Hypothalamus (tissue), 51 donors: ENCODE measurements at places on chromosomes 6 and 20.

DNA sequence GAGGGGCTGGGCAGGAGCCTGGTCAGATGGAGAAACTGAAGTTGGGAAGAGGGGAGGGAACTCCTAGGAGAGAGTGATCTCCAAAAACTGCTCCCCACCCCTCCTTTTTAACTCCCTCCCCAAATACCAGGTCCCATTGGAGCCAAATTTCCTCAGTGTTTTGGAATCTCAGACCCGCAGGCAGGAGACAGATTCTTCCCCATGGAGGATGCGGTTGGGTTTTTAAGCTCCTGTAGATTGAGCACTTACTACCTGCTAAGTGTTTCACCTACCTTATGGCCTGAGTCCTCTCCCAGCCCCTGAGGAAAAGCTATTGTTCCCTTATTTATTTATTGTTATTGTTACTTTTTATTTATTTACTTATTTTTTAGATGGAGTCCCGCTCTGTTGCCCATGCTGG lies 73.2 kb downstream of the CEBPB start:
- no peak for DNase-seq

- DNase-seq: no peak
These were observed 12.2 kb downstream of the TTLL2 start for GRCh38 chr6:167336844-167337630.

DNA sequence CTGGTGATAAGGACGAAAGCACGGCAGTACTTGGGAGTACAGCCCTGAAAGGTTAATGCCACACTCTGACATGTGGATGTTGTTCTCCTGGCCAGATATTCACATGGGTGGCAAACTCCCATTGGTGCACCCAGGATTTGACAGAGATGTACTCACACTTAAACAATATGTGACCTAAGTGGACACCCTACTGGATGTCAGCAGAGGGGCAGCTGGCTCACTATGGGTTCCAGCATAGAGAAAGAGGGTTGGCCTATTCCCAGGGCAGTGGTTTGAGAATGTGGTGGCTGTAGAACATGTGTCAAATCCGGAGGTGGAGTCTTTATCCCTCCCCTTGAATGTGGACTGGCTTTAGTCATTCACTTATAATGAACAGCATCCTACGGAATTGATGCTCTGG lies 333.2 kb downstream of the DHX35 start:
- DNase-seq: no peak

DNA sequence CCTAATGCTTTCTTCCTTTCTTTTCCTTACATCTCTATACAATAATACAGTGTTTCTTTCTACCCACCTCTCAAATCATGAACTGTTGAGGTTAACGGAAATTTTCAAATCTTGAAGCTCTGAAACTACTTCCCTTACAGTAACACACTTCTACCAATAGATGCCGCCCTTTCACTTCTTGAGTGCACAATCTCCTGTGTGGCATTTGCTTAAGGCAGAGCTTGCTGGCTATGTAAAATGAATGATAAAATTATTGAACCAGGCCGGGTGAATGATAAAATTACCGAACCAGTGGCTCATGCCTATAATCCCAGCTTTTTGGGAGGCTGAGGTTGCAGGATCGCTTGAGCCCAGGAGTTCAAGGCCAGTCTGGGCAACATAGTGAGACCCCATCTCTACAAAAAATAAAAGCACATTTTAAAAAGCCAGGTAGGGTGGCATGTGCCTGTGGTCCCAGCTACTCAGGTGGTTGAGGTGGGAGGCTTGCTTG lies 56.8 kb downstream of the KCNS1 start:
- peak; percentile 24 for DNase-seq

DNA sequence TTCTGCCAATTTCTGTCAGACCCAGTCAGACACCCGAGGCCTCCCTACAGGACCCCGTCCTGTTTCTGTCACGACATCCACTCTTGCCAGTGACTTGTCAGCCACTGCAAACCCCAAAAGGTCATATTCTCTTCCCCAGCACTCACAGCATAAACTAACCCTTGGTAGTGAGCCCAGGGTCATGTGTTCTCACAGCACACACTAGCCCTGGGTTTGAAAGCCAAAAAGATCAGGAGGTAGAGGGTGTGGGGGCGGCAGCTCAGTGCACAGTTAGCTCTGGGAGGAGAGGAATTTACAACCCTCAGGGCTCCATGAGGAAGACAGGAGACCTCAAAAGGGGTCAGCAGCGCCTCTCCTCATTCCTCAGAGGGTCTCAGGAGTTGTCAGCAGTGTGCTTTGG lies 9.9 kb upstream of the SNX9 start:
- no peak for DNase-seq

DNA sequence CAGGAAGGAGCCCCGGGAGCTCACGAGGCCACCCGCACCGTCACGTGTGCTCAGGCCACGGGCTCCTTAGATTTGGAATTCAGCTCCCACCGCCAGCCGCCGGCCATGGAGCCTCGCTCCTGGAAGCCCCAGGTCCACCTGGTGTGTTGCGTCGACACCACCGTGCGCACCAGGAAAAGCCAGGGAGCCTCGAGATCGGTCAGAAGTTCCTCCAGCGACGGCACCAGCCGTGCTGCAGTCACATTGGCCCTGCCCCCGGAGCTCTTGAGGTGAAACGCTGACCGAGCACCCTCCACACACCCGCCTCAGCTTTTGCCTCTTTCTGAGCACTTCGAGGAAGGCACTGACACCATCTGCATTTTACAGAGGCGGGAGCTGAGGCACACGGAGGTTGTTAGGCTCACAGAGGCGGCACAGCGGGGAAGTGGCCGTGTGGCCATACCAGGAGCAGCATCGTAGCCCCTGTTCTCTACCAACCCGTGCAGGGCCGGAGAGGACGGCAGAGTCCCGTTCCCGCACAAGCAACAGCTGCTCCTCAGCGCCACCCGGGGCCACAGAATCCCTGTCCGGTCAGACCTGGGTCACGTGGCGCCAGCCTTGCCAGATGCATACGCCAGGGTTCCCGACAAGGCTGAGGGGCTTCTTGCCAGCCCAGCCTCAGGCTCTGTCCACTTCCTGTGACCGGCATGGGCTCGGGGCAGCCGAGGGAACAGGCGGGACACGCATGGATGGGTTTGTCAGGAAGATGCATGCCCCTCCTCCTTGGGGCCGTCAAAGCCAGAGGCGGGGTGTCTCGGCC lies 7.6 kb downstream of the NKAIN4 start:
- DNase-seq: no peak

DNA sequence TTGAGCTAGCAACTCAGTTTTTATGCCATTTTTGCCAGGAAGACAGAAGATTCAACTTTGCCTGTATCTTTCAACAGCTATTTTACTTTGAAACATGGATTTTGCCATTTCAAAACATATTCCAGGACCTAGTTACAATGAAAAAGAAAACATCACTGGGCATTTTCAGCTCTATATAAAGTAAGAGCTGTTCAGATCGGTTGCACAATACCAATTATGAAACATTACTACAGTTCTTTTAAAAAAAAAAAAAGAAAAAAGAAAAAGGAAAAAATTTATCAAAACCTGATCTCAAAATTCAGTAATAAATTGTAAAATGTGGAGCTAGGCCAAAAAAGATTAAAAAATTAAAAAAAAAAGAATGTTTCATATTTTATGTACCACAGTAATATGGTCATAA lies 15.6 kb downstream of the BCLAF1 start:
- no peak for DNase-seq

GRCh38 chr20:58014628-58015315 lies 213.7 kb downstream of the ANKRD60 start:
- no peak for DNase-seq

DNA sequence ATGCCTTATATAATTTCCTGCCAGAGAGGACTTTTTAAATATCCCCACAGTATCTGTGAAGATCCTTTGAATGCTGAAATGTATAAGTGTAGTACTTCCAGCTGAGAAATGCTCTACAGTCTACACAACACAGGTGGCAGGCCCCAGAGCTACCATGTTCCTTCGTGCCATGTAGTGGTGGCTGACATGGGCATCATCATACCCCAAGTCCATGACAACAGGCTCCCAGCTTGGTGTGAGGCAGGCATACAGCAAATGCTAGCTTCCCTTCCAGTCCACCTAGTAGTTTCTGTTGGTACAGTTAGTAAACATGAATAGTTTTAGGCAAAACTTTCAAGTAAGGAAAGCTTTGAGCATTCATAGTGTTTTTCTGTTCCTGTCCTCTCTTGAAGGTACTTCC lies 61.2 kb upstream of the EMILIN3 start:
- DNase-seq: no peak

GRCh38 chr20:60365064-60365666 lies 406.9 kb downstream of the CDH26 start:
- no peak for DNase-seq

- DNase-seq: no peak
These were observed 144.3 kb upstream of the SULF2 start for GRCh38 chr20:47929368-47930115.

GRCh38 chr6:82410151-82410648 lies 46.6 kb downstream of the TPBG start:
- DNase-seq: no peak

DNA sequence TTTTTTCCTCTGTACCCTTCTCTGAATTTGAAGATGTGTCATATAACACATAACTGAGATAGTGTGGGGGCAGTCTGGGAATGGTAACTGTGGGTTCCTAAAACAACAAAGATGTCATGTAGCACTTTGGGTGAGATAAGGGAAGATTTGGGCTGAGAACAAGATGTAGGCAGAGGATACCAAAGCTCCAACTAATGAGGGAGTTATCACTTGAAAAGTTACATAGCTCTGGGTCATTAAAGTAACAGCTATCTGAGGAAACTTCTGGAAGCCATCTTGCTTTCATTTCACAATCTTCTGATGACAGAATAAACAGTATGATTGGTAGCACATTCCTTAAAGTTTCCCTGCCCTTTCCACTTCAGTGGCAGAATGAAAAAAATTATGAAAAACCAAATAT lies 255.4 kb downstream of the TBX18 start:
- no peak for DNase-seq

DNA sequence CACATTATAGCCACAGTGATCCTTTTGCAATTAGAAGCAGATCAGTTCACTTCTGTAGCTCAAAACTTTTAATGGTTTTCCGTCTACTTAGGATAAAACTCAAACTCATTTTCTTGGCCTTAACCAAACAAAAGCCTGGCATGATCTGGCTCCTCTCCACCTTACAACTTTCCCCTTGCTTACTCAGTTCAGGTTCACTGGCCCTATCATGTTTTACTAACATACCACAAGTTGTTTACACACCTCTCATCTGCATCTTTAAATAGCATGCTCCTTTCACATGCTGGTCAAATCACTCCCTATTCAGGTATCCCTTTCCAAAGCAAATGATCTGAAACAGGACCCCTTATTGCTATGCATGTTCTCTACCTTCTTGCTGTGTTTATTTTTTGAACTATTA lies 191.4 kb upstream of the FAM83B start:
- no peak for DNase-seq

DNA sequence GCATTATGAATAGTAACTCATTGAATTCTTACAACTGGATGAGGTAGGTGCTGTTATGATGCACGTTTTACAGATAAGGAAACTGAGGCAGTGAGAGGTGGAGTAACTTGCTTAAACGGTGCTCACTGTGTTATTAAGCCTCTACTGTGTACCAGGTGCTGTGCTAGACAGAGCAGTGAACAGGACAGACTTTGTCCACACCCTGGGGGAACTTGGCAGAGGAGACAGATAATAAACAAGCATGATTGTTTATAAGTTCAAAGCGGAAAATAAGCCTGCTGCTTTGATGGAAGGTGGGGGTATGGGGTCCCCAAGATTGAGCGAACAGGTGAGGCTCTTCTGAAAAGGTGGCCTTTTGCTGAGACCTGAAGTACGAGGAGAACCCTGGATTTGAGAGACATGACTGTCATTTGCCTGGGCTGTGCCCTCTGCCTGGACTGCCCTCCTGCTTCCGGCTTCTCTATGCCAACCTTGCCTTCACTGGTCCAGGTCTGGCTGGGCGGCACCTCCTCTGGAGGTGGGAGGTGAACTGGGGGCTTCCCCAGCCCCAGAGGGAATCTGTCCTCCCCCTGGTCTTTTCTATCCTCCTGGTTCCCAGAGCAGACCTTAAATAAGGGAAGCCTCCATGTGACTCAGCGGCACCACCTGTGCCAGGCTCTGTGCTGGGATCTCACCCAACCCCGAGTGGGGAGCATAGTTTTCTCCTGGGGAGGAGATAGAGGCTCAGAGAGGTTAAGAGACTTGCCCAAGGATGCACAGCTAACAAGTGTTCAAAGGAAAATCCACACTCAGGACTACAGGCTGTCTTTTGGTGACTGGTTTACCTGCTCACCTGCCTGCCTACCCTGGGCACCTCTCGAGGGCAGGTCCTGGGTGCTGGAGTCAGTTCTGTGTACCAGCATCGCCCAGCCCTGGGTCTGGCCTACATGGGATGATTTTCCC lies 59.1 kb downstream of the CEBPB start:
- no peak for DNase-seq

GRCh38 chr6:72219536-72219935 lies 333.2 kb downstream of the RIMS1 start:
- DNase-seq: no peak

- DNase-seq: no peak
These were observed 1.2 kb downstream of the FAM8A1 start for GRCh38 chr6:17601386-17601703.

GRCh38 chr20:56373942-56374341 lies 15.2 kb downstream of the FAM210B start:
- DNase-seq: no peak

DNA sequence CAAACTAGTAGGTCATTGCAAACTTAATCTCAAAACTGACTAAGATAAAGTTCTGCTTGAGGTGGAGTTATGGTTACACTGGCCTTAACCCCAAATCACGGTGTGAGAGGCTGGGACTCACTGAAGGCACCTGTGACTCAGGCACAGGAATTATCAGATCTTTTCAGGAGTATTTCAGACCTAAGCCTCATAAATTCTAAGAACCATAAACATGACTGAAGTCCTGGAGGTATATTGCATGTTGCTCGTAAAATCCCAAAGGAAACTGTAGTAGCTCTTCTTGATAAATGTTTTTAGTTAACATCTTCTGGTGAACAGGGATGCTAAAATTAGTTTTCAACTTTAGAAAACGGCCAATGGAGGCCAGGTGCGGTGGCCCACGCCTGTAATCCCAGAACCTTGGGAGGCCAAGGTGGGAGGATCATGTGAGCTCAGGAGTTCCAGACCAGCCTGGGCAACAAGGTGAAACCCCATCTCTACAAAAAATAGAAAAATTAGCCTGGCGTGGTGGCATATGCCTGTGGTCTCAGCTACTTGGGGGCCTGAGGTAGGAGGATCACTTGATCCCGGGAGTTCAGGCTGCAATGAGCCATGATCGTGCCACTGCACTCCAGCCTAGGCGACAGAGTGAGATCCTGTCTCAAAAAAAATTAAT lies 36.5 kb downstream of the DZANK1 start:
- no peak for DNase-seq

GRCh38 chr6:21764989-21765388 lies 171.4 kb downstream of the SOX4 start:
- DNase-seq: no peak

- DNase-seq: no peak
These were observed 332.6 kb downstream of the UTRN start for GRCh38 chr6:144617708-144618107.

- DNase-seq: no peak
These were observed 70.1 kb upstream of the CNKSR3 start for GRCh38 chr6:154580397-154581135.

GRCh38 chr20:61725966-61726365 lies 339.7 kb downstream of the TAF4 start:
- no peak for DNase-seq

GRCh38 chr6:101830501-101831031 lies 437.1 kb downstream of the GRIK2 start:
- no peak for DNase-seq
